ENCODE measurements at places on chromosomes 4 and X.

- DNase-seq = no peak
These were observed 1535.3 kb upstream of the PCDH10 start for GRCh38 chr4:131613824-131614216.

- DNase-seq = no peak
These were observed 482.8 kb upstream of the FAM241A start for GRCh38 chr4:111662496-111662895.

DNA sequence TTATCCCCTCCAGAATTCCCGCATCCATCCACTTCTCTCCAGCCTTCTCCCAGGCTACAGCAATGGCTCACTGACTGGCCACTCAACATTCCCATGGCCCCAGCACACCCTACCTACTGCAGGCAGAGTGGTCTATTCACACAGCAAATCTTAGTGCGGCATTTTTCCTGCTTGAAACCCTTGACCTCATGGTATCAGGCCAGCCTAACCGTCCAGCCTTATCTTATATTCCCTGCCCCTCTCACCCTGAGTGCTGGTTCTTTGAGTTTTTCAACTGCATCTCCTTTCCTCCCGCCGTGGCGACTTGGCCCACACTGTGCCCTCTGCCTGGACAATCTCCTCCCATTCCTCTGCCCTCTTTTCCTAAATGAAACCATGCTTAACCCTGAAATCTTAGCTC, 10.0 kb upstream of the S100G start:
- DNase-seq = no peak

- DNase-seq = no peak
These were observed 148.8 kb upstream of the TBL1X start for GRCh38 chrX:9316096-9316495.

- no peak for DNase-seq
These were observed 37.7 kb upstream of the SLC16A2 start for GRCh38 chrX:74383611-74384010.

GRCh38 chr4:85423431-85423830, 51.5 kb upstream of the ARHGAP24 start:
- DNase-seq = no peak

DNA sequence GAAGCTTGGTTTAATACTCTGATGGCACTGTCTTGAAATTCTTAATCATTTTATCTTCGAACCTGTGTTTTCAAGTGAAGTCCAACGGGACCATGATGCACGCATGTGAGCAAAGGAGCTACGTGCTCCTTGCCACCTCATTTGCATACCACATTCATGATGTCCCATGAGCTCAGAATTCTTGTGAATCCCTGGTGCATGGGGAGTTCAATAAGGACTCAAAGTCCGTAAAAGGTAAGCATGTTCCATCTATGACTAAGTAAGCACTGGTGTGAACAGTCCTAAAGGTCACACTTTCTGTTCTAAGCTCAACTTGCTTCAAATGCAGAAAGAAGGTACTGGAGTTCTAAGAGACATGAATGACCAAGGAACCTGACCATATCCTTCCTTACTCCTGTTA, 13.1 kb upstream of the GPM6B start:
- DNase-seq = no peak

DNA sequence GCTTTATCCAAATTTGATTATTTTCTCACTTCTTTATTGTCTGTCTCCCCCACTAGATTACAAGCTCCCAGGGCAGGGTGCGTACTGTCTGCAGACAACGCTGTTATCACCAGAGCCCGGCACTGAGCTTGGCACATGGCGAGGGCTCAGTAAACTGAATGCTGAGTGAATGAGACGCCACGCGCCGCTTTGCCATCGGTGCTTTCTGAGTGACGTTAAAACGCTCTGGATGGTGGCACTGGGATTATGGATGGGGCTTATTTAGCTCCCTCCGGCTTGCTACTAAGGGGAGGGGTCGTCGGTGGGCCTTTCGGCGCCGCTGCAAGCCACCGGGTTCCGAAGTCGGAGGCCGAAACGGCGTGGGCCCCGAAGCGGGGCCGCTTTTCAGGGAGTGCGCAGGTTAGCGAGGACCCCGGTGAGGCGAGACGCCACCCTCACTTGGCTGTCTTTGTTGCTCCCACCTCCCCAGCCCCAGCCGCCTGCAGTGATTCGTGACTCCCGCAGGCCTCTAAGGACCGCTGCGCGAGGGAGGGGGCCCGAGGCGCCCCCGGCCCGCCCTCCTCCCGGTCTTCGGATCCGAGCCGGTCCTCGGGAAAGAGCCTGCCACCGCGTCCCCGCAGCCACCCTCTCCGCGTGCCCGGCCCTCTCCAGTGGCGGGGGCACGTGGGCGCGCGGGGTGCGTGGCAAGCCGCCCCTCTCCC, 569 bp upstream of the FHL1 start:
- DNase-seq = no peak

GRCh38 chr4:184664445-184665210, 15.1 kb downstream of the PRIMPOL start:
- DNase-seq = no peak

GRCh38 chrX:21932292-21933002, 8.1 kb upstream of the SMS start:
- no peak for DNase-seq

DNA sequence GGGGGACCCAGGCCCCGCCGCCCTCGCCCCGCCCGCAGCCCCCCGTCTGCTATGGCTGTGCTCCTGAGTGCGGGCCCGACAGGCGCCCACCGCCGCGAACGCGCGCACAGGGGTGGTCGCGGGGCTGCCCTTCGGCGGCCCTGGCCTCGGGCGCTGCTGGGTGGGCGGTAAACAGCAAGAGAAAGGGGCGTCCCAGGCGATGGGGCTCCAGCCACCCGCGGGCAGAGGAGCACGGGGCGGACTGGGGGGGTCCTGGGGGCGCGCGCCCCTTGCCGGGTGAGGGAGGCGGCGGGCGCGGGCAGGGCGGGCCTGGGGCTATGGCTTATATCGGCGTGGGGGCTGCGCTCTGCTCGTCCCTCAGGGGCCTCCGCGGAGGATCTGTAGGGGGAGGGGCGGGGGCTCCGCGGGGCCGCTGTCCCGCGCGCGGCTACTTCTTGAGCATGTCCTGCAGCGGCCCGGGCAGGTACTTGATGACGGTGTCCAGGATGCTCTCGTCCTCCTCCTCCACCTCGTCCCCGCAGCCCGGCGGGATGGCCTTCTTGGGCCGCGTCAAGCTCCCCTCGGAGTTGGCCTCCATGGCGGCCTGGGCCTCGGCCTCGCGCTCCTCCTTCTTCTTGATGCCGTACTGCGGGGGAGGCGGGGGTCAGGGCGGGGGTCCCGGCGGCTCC, 39.7 kb downstream of the CPLX1 start:
- DNase-seq = no peak

DNA sequence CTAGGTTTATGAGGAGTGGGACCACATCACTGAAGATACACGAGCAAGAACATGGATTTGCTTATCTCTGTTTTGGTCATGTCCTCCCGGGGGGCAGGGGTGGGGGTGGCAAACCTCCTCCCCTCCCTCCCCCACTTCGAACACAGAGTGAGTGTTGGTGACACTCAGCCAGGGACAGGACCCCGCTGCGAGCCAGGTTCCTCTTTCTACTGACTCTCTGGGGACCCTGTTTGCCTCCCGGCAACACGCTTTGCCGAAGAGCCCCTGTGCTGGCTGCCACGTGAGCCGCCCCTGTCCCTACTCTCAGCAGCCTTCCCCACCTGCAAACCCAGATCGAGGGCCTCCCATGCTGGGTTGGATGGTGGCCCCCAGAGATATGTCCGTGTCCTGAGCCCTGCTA, 34.7 kb downstream of the P2RY8 start:
- DNase-seq = no peak

DNA sequence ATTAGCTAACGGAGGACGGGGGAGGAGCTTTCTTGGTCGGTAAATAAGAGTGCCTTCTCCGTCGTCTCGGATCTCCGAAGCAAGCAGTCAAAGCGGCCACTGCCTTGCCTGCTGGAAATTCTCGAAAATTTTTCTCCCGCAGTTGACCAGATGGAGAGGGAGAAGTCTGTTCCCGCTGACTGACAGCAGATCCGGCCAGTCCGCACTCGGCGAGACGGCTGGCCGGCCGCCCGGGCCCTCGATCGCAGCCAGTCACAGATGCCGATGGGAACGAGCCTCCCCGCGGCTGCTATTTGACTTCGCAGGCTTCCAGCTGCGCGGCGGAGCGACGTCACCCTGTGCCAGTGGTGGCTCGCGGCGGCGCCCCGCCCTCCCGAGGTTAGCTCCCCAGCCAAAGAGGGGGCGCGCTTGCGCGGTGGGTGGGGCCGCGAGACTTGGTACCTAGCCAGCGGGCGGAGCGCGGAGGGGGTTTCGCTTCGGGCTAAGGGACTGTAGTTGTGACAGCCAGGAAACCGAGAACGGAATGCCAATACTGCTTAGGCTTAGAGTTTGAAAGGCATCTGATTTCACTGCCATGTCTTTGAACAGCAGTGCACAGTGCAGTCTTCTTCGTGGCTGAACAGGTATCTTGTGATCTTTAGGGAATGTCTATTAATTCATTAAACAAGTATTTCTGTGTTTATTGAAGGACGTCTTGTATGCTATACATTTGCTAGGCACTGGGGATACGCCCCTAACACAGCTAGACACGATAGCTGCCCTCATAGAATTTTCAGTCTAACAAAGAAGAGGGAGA, at the start of gene PPM1K:
PPM1K (minus strand) TSS at position 123 of the 796 bp plus-strand sequence. CDS start 5,978 bp downstream, outside the sequence.
- DNase-seq = peak; percentile 99

DNA sequence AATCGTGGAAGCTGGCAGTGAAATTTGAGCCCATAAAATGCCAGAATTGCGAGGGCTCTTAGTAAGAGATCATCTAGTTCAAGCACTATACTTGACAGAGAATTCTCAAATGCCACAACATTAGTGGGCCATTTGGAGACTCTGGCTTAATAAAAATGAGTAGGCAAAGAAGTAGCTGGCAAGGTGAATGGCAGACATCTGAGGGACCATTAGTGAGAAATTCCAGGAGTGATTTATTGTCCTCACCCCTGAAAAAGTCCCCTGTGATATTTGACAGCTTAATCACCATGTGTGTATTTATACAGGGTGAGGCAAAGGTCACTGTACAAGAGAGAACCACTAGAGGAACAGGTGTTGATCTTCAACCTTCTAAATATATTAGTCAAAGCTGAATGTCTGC, 207.5 kb downstream of the CHRDL1 start:
- DNase-seq = no peak

GRCh38 chr4:107854356-107855022, 29.8 kb downstream of the SGMS2 start:
- DNase-seq = no peak

DNA sequence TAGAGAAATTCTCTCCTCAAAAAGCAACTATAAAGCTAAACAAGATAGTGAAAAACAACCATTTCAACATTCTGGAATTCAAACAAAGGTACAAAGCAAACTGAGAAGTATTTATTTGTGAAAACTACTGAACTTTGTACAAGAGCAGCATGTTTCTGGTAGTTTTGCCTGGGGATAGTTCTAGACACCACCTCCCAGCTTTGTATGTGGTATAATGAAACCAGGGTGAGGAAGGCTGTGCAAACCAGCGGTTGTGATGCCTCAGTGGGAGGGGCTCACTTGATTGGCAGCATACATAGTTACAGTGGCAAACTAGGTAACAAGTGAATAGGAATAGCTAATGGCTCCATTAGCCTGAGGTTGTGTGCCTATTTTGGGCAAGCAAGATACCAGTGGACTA, 18.6 kb upstream of the FRMD7 start:
- no peak for DNase-seq

- DNase-seq = no peak
These were observed 95.7 kb upstream of the NKX1-1 start for GRCh38 chr4:1501754-1502500.

DNA sequence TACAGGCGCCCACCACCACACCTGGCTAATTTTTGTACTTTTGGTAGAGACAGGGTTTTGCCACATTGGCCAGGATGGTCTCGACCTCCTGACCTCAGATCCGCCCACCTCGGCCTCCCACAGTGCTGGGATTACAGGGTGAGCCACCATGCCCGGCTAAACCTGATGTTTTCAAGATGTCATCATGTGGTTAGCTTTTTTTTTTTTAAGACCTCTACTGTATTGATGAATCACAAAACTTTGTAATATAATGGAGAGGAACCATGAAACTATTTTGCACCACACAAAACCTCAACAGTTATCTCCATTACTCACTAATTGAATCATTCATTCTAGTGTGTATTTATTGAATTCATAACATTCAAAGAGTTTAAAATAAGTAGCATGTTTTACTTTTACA, 94.7 kb upstream of the NEIL3 start:
- DNase-seq = no peak

DNA sequence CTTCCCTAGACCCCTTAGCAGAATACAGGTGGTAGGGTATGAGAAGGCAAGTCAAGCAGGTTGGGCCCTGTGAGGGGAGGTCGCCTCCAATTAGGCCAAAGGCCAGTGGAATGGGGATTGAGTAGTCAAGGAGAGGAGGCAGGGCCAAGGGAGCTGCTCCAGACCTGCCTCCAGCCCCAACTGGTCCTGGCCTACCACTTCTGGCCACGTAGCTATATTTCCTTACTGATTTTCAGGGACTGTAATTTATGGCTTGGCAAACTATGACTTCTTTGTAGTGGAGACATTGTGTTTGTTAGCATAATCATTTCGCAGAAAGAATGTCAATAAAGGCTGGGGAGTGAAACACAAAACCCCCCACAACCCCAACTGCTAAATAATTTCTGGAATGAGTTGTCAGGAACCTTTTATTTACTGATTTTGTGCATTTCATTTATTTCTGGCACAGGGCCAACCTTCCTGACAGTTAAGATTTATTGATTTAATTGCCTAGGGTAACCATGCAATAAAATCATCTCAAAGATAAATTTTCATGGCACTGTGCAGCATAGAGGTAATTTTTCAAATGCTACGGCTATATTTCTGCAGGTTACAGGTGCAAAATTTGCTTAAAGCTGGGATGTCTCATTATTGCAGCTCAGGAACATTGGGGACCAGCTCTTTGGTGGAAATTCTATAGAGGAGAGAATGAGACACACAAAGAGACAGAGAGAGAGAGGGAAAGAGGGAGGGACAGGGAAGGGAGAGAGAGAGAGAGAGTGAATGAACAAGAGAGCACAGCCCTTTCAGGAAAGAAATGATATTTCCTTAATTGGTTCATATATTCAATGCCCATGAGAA, 494.9 kb downstream of the IDS start:
- no peak for DNase-seq

DNA sequence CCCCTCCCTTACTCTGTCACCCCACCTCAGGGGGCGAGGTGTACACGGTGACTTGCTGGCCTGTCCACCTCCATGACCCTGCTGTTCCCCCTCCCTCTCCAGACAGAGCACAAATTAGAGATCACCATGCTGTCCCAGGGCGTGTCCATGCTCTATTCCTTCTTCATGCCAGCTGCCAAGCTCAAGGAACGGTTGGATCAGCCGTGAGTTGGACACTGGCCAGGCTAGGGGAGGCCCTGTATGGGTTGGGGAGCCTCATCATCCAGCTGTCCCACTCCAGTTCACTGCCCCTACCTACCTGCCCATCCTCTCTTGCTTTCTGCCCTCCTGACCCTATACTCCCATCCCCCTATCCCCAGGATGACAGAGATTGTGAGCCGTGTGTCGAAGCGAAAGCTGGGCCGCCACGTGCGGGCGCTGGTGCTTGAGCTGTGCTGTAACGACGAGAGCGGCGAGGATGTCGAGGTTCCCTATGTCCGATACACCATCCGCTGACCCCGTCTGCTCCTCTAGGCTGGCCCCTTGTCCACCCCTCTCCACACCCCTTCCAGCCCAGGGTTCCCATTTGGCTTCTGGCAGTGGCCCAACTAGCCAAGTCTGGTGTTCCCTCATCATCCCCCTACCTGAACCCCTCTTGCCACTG, 3.9 kb upstream of the CDK16 start:
- no peak for DNase-seq

Measured in activated T-helper 2 cell treated with anti-CD3 and anti-CD28 coated beads, Interferon-gamma antibody, Interleukin-2, Interleukin-4, amounts not matched to agents 10 μg/mL and 5 μg/mL and 100 μg/mL, durations not matched to agents 14 hours and 24 hours and 36 hours (primary cell).